ENCODE measurements at places on chromosomes 6 and 20.

- no peak for DNase-seq
Measured at GRCh38 chr6:23441808-23442461, 684.1 kb upstream of the NRSN1 start.

DNA sequence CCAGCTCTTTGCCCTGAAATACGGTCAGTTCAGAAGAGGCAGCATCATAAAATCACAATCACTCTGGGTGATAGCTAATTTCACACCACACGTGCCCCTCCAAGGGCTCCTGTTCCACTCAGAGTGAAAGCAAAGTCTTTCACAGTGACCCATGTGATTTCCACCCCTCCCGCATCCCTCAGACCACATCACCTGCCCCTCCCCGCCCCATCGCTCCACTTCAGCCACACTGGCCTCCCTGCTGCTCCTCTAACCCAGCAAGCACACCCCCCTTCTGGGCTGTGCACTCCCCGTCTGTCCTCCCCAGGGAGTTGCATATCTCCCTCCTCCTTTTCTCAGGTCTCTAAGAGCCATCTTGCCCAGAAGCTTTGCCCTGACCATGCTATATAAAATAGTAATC, 74.5 kb downstream of the PSMG4 start:
- no peak for DNase-seq

DNA sequence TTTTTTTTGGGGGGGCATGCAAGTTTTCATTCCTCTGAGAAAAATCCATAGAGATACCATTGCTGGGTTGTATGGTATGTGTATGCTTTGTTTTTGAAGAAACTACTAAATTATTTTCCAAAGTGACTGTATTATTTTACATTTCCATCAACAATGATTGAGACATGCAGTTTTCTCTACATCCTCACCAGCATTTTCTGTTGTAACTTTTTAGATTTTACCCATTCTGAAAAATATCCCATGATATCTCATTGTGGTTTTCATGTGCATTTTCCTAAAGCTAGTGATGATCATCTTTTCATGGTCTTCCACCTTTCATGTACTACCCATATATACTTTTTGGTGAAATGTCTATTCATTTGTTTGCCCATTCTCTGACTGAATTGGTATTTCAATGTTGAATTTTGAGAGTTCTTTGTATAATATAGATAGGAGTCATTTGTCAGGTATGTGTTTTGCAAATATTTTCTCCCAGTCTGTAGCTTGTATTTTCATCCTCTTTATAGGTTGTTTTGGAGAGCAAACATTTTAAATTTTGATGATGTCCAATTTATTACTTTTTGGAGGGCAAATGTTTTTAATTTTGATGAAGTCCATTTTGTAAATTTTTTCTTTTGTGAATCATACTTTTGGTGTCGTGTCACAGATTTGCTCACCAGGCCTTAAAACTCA, 827.5 kb upstream of the CITED2 start:
- no peak for DNase-seq

GRCh38 chr6:41488433-41489119, 57.6 kb upstream of the FOXP4 start:
- no peak for DNase-seq

GRCh38 chr6:156822747-156823206, 45.6 kb downstream of the ARID1B start:
- no peak for DNase-seq

DNA sequence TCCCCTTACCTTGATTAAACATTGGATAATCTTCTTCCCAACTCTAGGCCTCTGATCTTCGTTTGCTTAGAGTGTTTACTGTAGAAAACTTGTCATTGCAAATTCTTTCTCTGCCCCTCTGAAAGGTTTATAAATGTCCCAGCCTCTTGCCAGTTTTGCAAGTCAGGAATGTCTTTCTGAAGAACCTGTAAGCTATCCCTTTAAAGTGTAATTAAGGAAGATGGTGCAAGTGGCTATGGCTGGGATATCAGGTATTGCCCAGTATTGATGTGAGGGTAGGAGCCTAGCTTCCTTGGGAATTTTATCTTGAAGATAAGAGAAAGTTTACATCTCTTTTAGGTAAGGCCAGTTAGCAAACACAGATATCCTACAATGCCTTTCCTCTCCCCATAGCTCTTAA, 211.0 kb upstream of the RIMS1 start:
- no peak for DNase-seq

- DNase-seq, result no peak
Measured at GRCh38 chr6:28135393-28135792, 6.3 kb upstream of the ZKSCAN8 start.

- no peak for DNase-seq
Measured at GRCh38 chr6:678520-678919, 14.4 kb downstream of the EXOC2 start.

DNA sequence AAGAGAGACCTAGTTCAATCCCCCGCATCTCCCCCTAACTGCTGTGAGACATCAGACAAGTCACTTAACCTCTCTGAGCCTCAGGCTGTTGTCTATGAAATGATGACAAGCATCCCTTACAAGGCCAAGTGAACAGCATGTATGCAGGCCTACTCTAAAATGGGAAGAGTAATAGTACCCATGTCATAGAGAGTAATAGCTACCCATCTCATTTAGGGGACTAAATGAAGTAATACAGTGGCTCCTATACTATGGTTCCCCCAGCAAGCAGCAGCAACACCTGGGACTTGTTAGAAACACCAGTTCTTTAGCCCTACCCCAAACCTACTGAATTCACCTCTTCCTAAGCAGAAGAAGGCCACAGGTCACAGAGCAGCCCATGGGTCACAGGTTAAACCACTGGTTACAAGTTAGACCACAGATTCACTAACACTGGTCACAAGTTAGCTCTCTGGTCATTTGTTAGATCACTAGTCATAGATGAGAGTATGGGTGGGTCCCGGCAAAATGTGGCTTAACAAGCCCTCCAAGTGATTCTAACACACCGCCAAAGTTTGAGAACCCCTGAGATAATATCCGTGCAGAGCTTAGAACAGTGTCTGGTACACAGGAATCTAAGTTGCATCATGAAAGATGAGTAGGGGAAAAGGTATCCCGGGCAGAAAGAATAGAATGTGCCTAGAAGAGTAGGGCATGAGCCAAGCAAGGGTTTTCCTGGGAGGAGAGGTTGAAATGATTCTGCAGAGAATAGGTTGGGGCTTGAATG, 1.4 kb downstream of the DEFB124 start:
- DNase-seq, result no peak

GRCh38 chr6:57222743-57223077, 603 bp upstream of the RAB23 start:
- DNase-seq, result no peak

GRCh38 chr6:29870104-29870503, 42.5 kb downstream of the HLA-G start:
- DNase-seq, result no peak

DNA sequence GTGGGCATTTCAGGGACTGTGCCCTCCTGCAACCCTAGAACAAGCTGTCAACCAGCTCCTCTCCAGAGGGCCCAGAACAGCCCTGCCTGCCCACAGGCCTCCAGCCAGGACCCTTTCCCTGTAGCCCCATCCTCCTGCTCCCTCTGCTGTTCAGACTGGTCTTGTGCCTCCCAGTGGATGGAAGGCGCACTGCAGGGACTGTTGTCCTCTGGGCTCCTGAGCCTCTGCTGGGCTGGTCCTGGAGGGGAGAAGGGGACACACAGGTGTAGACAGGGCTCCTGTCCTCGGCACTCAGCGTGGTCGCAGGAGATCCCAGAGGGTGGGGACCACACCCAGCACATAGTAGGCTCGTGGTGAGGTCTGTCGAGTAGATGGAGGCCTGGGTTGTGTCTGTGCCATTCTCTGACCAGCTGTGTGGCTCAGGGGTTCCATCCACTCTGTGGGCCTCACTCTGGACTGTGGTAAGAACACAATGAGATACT, 11.5 kb downstream of the ITPR3 start:
- no peak for DNase-seq

- no peak for DNase-seq
Measured at GRCh38 chr20:23337312-23337711, 13.3 kb upstream of the NXT1 start.

- no peak for DNase-seq
Measured at GRCh38 chr6:158665332-158665731, 15.5 kb downstream of the SYTL3 start.

DNA sequence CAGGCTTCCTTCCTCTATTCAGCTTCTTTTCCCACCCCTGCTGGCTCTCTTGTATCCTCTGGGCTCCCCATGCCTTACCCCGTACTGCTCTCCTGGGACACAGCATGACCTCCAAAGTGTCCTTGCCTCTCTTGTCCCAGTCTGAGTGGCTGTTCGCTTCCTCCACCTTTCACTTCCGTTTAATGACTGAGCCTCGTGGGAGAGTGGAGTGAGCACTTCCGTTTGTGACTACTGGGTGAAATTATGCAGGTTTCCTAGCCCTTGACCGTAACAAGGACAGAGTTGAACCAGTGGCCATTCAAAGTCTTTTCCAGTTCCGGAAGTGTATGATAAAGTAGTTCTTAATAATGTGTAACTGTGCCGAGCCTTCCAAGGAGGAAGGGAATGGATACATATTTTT, 109.2 kb downstream of the ARID1B start:
- no peak for DNase-seq

DNA sequence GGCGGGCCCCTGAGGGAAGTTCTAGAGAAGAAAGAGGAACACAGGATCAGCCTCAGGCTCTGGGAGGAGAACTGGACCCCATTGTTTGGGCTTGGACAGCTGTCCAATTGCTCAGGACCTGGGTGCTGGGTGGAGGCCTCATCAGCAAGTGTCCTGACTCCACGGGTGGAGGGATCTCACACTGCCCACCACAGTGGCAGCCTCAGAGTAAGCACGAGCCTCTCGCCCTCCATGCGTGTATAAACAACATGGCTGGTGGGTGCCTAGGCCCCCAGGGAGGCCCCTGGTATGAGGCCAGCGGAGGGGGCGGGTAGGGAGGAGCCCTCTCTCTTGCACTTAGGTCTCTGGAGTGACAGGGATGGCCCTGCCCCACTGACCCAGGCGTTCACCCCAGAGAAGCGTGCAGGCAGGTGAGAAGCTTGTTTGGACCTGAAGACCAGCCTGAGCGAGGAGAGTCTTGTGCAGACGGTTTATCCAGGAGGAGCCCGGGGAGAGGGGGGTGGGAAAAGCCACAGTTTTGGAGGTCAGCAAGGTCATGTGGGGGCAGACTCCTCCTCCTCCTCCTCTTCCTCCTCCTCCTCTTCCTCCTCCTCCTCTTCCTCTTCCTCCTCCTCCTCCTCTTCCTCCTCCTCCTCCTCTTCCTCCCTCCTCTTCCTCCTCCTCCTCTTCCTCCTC, 41.9 kb upstream of the BHLHE23 start:
- DNase-seq, result no peak
